ENCODE measurements at places on chromosomes 12 and 14. TPM values are rescaled to one million over a fixed set of nuclear protein-coding genes. Genes with fewer than 3 reads are reported as not detected.

ESRRB gene
- total RNA-seq = 0.20 TPM

SLC38A4 gene
- total RNA-seq = 5.5 TPM

TMEM121 gene
- total RNA-seq = 4.4 TPM

ADAMTS20 gene
- total RNA-seq = 0.03 TPM

ERC1 gene
- total RNA-seq = 31.5 TPM

ATL1 gene
- total RNA-seq = 0.66 TPM

GRCh38 chr12:46676797-46677520 is 148.8 kb downstream of the SLC38A4 start:
- no peaks in the 10 kb centered on the region for H3K36me3 ChIP-seq
- no peak overlapping the region for H3K27ac ChIP-seq
- DNase-seq = no peak
- H3K4me3 ChIP-seq = no peak overlapping the region

GRCh38 chr14:24630872-24631477 is 3.0 kb downstream of the GZMB start:
- no peak overlapping the region for H3K4me3 ChIP-seq
- no peak overlapping the region for H3K27ac ChIP-seq
- peak; percentile 4 for DNase-seq
- no peaks in the 10 kb centered on the region for H3K27me3 ChIP-seq
- no peaks in the 10 kb centered on the region for H3K36me3 ChIP-seq

GRCh38 chr14:32129124-32129523 is 52.0 kb downstream of the ARHGAP5 start:
- H3K4me1 ChIP-seq = peaks cover 18% of the 10 kb centered on the region
- no peaks in the 10 kb centered on the region for H3K27me3 ChIP-seq

DNA sequence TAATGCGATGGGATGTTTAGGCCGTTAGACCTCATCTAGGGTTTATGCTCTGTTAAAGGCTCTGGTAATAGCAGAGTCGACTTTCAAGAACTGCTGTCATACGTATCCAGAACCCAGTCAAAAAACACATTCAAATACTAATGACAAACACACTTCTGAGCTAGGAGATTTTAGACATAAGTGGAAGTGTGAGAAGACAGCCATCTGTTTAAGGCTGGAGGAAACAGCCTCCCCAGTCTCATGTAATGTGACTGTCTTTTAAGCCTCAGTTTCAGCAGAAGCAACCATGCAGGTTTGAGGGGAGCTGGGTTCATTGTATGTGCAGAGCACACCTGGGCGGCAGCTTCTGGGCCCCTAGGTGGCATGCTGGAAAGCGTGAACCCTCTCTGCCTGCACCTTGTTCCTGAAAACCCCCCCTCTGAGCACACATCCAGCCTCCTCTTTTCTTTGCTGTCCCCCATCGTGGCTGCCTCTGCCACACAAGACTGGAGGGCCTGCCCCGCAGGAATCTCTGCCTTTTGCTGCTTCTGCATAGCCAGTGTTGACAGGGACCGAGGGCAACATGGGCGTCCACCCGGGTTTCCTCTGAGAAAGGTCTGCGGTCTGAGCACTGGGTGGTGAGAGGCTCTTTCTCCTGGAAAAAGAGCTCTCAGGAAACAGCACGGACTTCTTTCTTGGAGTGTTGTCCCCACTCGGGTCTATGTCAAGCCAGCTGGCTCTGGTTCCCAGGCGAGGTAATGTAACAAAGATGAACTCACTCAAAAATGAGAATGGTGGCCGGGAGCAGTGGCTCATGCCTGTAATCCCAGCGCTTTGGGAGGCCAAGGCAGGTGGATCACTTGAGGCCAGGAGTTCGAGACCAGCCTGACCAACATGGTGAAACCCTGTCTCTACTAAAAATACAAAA is 11.6 kb downstream of the WNT5B start:
- H3K4me3 ChIP-seq = no peak overlapping the region
- DNase-seq = no peak
- H3K27me3 ChIP-seq = no peaks in the 10 kb centered on the region
- peaks cover 28% of the 10 kb centered on the region for H3K36me3 ChIP-seq

GRCh38 chr14:74616996-74617700 is 5.1 kb upstream of the LTBP2 start:
- no peaks in the 10 kb centered on the region for H3K36me3 ChIP-seq
- peaks cover 53% of the 10 kb centered on the region for H3K4me1 ChIP-seq
- H3K27me3 ChIP-seq = no peaks in the 10 kb centered on the region
- no peak overlapping the region for H3K27ac ChIP-seq
- DNase-seq = no peak
- H3K4me3 ChIP-seq = no peak overlapping the region

- DNase-seq = no peak
- H3K4me1 ChIP-seq = peaks cover 12% of the 10 kb centered on the region
- H3K36me3 ChIP-seq = no peaks in the 10 kb centered on the region
- H3K27ac ChIP-seq = no peak overlapping the region
- H3K4me3 ChIP-seq = no peak overlapping the region
Observed at GRCh38 chr12:103676893-103677292, 89.8 kb downstream of the STAB2 start.

DNA sequence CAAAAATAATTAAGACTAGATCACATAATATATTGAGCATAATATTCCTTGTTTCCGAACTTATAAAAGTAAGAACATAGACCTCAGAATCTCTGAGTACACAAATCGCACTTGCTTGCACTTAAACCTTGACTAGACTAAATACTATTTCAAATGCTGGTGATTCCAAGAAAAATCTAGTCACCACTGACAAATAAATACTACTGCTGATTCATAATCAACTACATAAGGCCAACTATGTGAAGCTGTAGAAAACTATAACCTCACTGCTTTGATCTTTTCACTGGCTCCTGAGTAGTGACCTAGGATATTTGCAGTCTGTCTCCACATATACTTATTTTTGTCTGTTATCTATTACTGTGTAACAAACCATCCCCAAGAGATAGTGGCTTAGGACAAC is 245.4 kb downstream of the DIO2 start:
- no peak overlapping the region for H3K27ac ChIP-seq
- H3K36me3 ChIP-seq = no peaks in the 10 kb centered on the region
- no peak overlapping the region for H3K4me3 ChIP-seq
- no peak for DNase-seq
- H3K4me1 ChIP-seq = no peaks in the 10 kb centered on the region

DNA sequence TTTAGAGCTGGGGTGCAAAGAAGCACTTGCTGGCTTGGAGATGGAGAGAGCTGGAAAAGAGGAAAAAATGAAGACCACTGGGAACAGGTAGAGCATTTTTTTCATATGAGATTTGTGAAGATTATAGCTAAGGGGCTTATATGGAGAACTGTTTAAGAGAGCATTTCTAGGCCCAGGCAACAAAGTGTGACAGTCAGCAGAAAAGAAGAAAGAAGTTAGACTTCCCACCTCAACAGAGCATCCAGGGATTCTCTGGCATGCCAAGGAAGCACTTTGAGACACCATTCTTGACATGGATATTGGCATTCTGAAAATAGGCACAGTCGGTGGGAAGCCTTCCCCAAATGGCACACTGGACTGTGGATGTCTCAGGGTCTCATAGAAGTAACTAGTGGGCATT is 195.5 kb downstream of the KLHL28 start:
- no peak overlapping the region for H3K27ac ChIP-seq
- no peak for DNase-seq
- H3K27me3 ChIP-seq = no peaks in the 10 kb centered on the region
- no peaks in the 10 kb centered on the region for H3K4me1 ChIP-seq
- H3K36me3 ChIP-seq = no peaks in the 10 kb centered on the region

DNA sequence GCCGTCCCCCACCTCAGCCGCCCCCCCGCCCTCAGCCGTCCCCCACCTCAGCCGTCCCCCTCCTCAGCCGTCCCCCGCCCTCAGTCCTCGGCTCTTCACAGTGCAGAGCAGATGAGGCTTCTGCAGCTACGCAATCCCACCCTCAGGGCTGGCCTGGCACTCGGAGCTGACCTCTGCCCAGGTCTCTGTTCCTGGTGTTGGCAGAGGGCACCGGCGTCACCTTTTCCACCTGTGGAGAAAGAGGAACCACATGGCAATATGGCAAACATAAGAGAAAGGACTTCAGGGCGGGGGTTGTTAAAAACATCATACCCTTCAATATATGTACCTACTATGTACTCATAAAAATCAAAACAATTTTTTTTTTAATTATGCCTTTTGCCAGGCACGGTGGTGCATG is 45.8 kb downstream of the MLXIP start:
- 0 out of 2 replicates have a peak, but pooled peaks cover 6% of the 10 kb centered on the region for H3K36me3 ChIP-seq
- no peaks in the 10 kb centered on the region for H3K4me1 ChIP-seq
- no peaks in the 10 kb centered on the region for H3K27me3 ChIP-seq
- no peak overlapping the region for H3K27ac ChIP-seq
- H3K4me3 ChIP-seq = no peak overlapping the region
- no peak for DNase-seq

DNA sequence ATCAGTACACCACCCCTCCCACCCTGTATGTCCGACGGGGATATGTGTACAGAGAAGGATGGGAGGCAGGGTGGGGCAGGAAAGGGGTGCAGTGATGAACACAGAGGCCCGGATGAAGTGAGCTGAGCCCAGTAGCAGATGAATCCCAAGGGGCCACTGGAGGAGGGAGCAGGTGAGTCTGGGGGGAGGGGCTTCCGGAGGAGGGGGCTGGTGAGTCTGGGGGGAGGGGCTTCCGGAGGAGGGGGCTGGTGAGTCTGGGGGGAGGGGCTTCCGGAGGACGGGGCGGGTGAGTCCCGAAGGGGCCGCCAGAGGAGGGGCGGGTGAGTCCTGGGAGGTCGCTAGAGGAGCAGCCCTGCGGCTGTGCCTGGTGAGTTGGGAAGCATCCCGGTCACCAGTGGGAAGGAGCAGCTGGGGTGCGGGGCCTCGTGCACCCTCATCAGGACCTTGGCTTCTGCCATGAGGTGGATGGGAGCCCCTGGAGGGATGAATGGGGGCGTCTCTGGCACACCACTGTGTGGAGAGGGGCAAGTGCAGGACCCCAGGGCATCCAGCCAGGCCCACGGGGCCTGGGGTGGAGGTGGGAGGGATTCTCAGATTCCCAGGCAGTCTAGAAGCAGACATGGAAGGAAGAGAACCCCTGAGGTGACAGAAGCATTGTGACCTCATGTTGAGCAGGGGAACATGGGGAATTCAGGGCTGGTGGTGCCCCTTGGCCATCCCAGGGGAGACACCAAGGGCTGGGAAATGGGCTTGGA is 14.0 kb downstream of the BEGAIN start:
- H3K4me1 ChIP-seq = no peaks in the 10 kb centered on the region
- DNase-seq = no peak
- H3K4me3 ChIP-seq = no peak overlapping the region

DNA sequence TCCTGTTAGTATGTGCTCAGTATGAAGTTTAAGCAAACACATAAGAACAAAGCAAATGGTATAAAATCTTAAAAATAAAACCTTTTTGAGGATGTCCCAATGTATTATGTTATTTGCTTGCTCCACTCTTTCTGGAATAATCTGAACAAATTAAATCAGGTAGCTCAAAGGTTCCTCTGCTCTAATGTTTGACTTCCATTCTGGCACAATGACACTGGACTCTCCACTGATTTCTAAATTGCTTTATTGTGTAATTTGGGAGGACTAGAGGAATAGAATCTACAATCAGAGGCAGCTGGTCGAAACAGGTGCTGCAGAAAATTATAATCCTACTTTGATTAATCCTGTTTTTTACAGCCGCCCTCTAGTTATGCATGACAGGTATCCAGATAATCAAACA is 523.7 kb upstream of the FOXG1 start:
- no peaks in the 10 kb centered on the region for H3K27me3 ChIP-seq
- no peak overlapping the region for H3K27ac ChIP-seq
- no peak for DNase-seq
- H3K4me3 ChIP-seq = no peak overlapping the region
- no peaks in the 10 kb centered on the region for H3K4me1 ChIP-seq

DNA sequence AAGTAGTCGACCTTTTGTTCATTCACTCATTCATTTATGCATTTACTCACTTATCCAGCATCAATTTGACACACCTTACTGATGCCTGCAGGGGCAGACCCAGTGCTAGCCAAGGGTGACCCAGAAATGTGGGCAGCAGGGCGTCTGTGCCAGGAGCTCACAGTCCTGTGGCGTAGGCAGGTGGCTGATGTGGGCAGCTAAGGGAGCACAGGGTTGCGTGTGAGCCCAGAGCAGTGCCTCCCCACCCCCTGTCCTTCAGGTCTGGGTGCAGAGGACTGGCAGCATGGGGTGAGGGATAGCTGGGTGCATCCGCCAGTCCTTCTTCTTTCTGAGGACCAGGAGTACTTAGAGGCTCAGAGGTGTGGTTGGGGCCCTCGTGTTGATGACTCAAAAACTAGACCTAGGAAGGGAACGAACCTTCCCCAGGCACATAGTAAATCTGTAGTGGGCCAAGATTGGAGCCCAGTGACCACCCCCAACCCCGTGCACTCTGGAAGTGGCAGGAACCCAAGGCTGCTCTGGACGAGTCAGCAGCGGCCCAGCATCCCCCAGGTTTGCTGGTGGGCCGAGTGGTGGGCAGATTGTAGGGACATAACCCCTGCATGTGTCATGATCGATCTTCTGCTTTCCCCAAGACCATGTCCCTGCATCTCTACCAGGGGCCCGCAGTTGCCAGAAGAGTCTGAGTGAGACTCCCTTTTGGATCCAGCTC is 63.9 kb downstream of the BEGAIN start:
- H3K27me3 ChIP-seq = no peaks in the 10 kb centered on the region
- H3K27ac ChIP-seq = no peak overlapping the region
- H3K4me3 ChIP-seq = no peak overlapping the region

DNA sequence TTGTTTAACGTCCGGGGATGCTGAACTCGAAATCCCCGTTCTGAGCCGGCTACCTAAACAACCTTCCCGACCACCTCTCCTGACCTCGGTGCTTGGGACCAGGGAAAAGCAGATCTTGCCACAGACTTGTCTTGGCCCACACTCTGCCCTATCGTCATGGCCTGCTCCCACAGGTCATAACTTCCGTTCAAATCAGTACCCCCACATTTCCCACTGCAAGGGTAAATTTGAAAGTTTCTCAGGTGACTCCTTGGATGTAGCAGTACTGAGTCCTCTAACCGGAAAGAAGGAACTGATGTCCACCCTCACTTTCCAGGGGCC is 612 bp upstream of the RBM23 start:
- DNase-seq = no peak
- H3K4me1 ChIP-seq = peaks cover 4% of the 10 kb centered on the region
- H3K36me3 ChIP-seq = peaks cover 31% of the 10 kb centered on the region
- peak overlapping the region; percentile 47 for H3K4me3 ChIP-seq
